ENCODE measurements at places on chromosomes 5 and 9.

DNA sequence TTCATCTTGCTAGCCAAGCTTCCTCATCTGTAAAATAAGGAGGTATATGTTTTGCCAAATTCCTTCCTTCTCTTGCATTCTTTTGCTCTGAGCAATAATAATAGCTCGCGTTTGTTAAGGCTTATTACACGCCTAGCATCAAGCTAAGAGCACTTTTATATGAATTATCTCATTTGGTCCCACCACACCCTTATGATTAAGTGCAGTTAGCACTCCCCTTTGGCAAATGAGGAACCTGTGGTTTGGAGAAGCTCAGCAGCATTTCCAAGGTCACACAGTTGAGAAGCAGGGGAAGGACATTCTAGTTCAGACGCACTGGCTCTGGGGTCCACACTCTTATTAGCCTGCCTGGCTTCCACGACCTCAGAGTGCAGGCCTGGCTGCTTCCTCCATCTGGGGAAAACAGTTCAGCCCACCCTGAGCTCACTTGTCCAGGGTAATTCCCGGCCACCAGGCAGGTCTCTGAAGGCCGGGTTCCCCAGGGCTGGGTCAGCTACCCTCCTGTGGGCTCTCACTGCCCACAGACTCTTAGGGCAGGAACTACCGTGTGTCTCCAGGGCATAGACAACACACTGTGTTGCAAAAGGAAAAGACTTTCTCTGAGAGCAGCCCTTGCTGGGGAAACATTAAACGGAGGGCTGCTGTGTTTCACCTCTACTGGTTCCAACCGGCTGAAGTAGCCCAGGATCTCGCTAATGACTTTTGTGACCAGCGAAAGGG lies 9.9 kb upstream of the FBP1 start:
- no peak for DNase-seq

DNA sequence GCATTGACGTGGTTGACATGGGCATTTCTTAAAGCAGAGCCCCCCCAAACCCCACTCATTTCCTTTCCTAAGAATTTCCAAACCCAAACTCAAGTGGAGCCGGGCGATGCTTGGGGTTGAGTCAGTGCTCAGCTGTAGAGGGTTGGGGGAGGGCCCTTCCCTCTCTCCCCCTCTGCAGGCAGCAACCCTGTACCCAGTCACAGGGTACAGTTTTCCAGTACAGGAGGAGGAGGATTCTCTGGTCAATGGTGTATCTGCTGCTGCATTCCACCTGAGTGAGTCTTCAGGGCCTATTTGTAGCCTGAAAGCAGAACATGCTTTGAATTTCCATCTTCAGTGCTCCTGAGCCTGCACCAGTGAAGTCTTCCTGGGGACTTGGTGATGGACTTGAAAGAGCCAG lies 55.8 kb downstream of the ENTREP1 start:
- DNase-seq, result no peak

DNA sequence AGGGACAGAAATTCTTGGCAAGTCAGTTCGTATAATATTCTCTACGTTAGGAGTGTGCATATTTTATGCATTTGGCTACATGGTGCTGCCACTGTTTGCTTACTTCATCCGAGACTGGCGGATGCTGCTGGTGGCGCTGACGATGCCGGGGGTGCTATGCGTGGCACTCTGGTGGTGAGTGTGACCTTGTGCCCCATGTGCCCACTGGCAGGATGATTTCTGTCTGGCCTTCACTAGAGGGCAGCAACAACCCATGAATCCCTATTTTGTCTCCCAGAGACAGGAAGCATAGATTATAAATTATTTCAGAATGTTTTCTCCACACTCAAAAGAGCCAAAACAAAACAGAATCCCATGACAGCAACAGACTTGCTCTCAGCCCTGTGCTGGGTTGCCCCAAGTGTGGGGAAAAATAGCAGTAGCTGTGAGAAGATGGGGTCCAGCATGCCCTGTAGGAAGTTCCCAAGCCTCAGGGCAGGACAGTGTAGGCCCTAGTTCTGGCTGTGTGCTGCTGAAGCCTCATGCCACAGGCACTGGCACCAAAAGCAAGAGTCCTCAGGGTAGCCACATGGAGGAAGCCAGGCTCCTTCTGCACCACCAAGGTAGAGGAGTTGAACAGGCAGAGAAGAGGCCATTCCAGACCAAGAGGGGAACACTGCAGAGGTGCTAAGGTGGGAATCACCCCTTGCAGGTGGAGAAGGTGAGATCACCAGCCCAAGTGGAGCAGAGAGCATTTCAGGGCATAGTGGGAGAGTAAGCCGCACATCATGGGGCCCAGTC lies 16.0 kb downstream of the SLC22A5 start:
- peak; percentile 57 for DNase-seq

DNA sequence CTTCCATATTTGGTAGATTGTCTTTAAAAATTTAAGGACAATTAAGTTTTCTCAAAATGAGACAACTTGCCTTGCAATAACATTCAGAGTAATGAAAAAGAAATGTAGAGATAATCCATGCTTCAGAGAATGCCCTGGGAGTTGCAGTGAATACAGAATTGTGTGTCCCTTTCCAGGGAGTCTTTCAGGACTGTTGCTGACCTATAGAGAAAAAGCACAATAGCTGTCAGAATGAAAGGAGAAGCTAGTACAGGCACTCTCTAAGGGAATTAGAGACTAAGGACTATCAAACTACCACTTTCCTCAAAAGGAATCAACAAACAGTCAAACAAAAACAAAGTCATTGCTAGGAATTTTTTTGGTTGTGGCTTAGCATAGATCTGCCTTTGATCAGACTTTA lies 93.0 kb downstream of the CCDC192 start:
- no peak for DNase-seq

- DNase-seq, result no peak
Observed at GRCh38 chr9:108834959-108835665, 20.7 kb downstream of the ACTL7B start.
